Stimulated activated CD4-positive, alpha-beta T cell treated with anti-CD3 and anti-CD28 coated beads, Interleukin-15, amount 100 ng/mL, for 1 hour (primary cell): ENCODE measurements at places on chromosomes 6 and 20.

DNA sequence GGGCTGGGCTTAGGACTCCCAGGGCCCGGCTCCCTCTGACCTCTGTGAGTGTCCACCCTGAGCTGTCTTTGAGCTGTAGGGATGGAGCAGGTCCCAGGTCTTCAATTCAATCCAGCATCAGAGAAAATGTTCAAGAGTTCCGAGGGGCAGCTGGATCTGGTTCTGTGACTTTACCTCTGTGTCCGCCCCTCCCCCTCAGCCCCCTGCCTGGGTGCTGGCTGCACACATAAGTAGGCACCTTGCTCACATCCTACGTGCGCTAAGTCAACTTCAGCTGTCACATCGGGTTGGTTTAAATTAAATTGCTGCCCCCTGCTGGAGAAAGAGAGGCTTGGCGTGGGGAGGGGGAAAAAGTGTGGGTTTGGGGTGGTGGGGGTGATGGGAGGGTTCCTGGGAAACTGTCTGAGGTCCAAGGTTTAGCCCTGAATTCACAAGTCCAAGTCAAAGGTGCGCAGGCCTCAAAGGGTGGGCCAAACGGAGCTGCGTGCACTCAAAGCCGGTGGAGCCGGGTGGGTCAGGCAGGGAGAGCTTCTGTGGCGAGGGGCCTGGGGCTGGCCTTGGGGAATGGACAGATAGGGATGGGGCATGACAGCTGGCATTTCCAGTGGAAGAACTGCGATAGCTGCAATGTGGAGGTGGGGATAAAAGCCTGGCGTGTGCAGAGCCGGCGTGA lies 3.0 kb downstream of the WFDC5 start:
- no peak for DNase-seq

- DNase-seq = no peak
Measured at GRCh38 chr6:21594416-21595281, 1.1 kb downstream of the SOX4 start.

DNA sequence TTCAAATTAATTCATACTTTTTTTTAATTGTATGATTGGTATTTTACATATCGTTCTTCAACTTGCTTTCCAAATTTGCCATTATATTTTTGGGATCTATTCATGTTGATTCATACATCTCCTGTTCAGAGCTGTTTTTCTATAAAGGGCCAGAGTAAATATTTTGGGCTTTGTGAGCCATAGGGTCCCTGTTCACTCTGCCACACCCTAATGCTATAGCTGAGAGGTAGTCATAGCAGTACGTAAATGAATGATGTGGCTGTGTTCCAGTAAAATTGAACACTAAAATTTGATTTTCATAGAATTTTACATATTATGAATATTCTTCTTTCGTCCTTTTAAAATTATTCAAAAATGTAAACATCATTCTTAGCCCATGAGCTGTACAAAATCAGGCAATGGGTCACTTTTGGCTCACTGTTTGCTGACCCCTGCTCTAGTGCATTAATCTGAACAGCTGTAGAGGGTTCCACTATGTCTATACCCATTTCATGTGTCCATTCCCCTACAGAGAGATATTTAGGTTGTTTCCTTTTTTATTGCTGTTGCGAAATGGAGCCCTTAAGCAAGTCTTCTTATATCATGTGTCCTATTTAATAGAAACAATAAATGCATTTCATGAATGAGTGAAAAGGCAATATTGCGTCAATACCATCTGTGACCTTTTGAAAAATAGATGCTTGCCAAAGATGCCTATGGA lies 136.4 kb upstream of the SALL4 start:
- DNase-seq = no peak

DNA sequence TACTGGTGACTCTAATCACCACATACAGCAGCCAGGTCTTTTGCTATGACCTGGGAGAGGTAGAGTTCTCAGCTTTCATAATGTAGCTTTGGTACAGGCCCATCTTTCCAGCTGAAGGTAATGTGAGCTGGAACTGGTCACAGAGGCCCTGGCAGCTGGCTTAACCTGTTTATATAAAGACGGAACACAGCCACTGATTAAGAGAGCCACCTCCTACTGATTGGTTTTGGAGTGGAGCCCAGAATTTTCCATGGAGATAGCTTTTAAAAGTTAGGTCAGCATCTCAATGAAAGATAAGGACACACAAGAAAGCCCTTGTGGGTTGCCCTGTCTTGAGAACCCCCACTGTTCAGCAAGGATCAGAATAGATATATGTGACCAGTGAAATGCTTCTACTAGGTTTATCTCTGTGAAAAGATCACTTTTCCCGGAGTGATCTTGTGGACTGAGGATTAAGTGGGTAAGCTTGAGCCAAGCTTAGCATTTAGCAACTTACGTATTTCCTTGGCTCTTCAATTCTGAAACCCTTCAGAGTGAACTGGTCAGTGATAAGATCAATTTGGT lies 213.7 kb upstream of the CITED2 start:
- DNase-seq = no peak

- no peak for DNase-seq
Measured at GRCh38 chr20:24166123-24166381, 177.5 kb upstream of the GGTLC1 start.

DNA sequence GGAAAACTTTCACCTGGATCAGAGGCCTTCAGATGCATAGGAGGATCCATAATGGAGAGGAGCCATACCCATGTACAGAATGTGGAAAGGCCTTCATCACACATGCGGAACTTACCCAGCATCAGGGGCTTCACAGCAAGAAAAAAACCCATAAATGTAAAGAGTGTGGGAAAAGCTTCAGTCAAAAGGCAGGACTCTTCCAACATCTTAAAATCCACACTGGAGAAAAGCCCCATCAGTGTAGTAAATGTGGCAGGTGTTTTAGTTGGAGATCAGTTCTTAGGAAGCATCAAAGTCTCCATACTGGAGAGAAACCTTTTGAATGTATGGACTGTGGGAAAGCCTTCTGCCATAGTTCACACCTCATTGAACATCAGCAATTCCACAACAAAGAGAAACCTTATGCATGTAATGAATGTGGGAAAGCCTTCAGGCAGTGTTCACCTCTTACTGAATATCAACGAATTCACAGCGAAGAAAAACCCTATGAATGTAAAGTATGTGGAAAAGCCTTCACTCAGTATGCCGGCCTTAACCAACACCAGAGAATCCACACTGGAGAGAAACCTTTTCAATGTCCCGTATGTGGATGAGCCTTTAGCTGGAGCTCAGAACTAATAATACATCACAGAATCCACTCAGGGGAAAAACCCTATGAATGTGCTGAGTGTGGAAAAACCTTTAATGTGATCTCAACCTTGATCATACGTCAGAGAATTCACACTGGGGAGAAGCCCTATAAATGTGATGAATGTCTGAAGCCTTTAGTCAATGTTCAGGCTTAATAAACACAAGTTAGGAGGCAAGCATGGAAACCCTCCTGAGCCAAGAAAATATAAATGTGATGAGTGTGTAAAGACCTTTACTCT lies 36.7 kb upstream of the ZSCAN9 start:
- no peak for DNase-seq

DNA sequence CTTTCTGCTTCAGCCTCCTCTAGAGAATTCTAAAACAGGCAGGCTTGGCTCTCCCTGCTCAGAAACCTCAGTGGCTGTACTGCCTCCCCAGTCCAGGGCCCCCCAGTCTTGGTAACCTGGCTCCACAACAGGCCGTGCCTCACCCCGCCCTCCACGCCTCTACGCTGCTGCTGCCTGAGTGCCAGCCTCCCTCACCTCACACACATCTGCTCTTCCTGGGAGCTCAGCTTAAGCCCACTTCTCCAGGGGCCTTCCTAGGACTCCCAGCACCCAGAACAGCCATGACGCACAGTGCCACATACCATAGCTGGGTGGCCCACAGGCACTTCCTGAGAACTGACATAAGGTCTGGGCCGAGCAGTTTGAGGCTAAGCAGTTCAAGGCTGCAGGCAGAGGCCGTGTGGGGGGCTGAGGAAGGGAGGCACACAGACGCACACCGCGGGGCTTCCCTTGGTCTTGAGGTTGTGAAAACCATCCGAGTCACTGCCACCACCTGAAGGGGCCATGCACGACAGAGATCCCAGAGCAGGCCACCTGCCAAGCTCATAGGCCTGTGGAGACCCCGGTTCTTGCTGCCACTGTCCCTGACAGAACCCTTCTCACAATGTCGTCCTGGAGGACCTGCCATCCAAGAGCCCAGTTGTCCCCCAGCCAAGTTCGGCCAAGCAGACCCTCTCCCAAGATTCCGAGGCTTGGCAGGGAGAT lies 42.6 kb downstream of the DSTN start:
- no peak for DNase-seq

GRCh38 chr6:135586844-135587243 lies 89.3 kb upstream of the AHI1 start:
- DNase-seq = no peak

DNA sequence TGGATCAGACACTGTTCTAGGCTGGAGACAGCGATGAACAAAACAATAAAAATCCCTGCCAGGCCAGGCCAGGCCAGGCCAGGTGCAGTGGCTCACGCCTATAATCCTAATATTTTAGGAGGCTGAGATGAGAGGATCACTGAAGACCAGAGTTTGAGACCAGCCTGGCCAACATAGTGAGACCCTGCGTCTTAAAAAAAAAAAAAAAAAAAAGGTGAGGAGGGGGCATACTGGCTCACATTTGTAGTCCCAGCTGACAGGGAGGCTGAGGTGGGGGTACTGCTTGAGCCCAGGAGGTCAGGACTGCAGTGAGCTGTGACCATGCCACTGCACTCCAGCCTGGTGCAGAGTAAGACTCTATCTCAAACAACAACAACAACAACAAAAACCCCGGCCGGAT lies 4.5 kb downstream of the MUCL3 start:
- DNase-seq = no peak

- DNase-seq = no peak
Measured at GRCh38 chr20:4563031-4563430, 158.7 kb upstream of the PRND start.

DNA sequence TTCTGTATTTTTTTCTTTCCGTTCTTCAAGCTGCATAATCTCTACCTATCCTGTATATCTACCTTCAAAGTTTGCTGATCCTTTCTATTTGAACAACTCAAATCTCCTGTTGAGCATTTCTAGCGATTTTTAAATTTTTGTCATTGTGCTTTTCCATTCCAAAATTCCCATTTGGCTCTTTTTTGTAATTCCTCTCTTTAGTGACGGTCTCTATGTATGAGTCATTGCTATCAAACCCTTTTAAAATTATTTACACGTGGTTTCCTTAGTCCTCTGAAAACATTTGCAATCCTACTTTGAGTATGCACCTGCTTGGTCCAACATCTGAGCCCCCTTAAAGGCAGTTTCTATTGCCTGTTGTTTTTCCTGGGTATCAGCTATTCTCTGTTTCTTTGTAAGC lies 100.5 kb upstream of the FOXC1 start:
- DNase-seq = no peak

- DNase-seq = no peak
Measured at GRCh38 chr6:144944106-144944505, 659.0 kb downstream of the UTRN start.

GRCh38 chr20:13212750-13213149 lies 8.3 kb upstream of the ISM1 start:
- no peak for DNase-seq

- DNase-seq = no peak
Measured at GRCh38 chr6:156427345-156427744, 349.8 kb upstream of the ARID1B start.
